Right atrium auricular region (tissue), 2 donors: ENCODE measurements at places on chromosomes 3 and 15. TPM values are rescaled to one million over a fixed set of nuclear protein-coding genes. Genes with fewer than 3 reads are reported as not detected.

TNFSF10 gene
- total RNA-seq: 12.6 TPM

DNA sequence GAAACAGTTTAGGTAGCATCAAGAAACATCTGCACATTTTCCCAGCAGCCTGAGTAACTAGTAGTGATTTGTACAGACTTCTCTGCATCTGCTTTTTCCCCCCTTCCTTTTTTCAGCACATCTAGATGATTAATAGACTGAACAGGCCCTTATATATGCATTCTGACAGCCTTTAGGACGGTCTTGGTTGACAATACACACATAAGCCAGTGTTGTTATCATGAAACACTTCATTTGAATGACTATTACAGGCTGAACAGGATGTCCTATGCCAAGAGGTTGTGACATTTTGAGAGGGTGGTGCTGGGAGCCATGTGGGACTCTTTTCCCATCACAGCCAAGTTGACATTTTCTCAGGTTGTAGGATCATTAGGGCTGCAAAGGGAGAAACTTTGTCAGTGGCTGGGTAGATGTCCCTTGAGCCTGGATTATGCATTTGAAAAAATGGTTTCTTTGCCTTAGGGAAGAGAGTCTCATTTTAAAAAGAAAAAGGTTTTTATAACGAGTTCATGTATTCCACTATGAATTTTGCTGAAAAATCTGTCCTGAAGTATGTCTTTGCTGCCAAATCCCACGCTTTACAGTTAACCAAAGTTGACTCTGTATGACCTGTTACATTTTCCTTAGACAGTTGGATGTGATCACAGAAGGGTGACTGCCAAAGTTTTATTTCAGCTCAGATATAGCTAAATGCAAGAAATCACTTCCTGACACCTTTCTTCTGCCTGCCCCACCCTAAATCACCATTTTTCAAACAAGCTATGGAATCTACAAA is 73.7 kb downstream of the FILIP1L start:
- H3K4me1 ChIP-seq: no peaks in the 10 kb centered on the region
- H3K36me3 ChIP-seq: no peaks in the 10 kb centered on the region
- H3K27me3 ChIP-seq: no peaks in the 10 kb centered on the region
- H3K4me3 ChIP-seq: no peak overlapping the region

GRM2 gene
- total RNA-seq: 0.19 TPM

DNA sequence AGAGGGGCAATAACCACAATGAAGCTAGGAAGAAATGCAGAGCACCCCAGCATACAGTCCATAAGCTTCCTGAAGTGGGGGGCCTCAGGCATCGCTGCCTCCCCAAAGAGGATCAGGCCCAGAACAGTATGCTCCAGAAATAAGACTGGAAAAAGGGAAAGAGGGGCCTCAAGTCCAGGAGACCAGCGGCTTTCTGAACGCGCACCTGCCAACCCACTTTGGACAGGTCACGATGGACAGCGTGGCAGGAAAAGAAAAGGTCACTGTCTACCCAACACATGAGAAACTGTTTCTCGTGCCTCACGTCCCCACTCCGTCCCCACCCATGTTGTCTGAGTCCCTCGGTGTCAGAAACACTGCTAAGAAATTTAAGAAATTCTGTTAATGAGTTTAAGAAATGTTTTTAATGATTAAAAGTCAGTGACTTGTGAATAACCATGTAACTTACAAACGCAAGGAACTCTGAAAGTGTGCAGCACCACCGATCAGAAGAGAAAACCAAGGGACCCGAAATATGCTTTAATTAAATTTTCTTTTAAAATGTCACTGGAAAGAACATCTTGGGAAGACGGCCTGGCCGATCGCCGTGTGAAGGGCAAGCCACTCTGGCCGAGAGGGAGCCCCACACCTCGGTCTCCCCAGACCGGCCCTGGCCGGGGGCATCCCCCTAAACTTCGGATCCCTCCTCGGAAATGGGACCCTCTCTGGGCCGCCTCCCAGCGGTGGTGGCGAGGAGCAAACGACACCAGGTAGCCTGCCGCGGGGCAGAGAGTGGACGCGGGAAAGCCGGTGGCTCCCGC is 1.7 kb upstream of the PPARG start:
- H3K4me3 ChIP-seq: peak overlapping the region; percentile 46
- no peaks in the 10 kb centered on the region for H3K4me1 ChIP-seq
- no peaks in the 10 kb centered on the region for H3K36me3 ChIP-seq
- no peaks in the 10 kb centered on the region for H3K27me3 ChIP-seq

TP53BP1 gene
- 34.2 TPM for total RNA-seq

GRCh38 chr3:112611752-112612515 is 29.0 kb downstream of the CCDC80 start:
- H3K27me3 ChIP-seq: no peaks in the 10 kb centered on the region
- H3K4me1 ChIP-seq: no peaks in the 10 kb centered on the region
- no peak for DNase-seq
- H3K27ac ChIP-seq: no peak overlapping the region

- no peaks in the 10 kb centered on the region for H3K36me3 ChIP-seq
- H3K4me3 ChIP-seq: no peak overlapping the region
- H3K4me1 ChIP-seq: peaks cover 29% of the 10 kb centered on the region
- H3K27me3 ChIP-seq: no peaks in the 10 kb centered on the region
- peak overlapping the region; percentile 55 for H3K27ac ChIP-seq
These were observed 78.8 kb upstream of the CTNNB1 start for GRCh38 chr3:41120460-41120859.

- no peaks in the 10 kb centered on the region for H3K36me3 ChIP-seq
- H3K27ac ChIP-seq: no peak overlapping the region
- H3K4me1 ChIP-seq: no peaks in the 10 kb centered on the region
- no peak for DNase-seq
- no peaks in the 10 kb centered on the region for H3K27me3 ChIP-seq
These were observed 246.8 kb downstream of the NLGN1 start for GRCh38 chr3:173644086-173645082.

KAT2B gene
- total RNA-seq: 25.0 TPM

TEX9 gene
- 1.5 TPM for total RNA-seq

- no peaks in the 10 kb centered on the region for H3K36me3 ChIP-seq
- DNase-seq: no peak
- H3K4me3 ChIP-seq: no peak overlapping the region
- no peaks in the 10 kb centered on the region for H3K27me3 ChIP-seq
These were observed 694.9 kb downstream of the ZBBX start for GRCh38 chr3:166685246-166685645.
